ENCODE measurements at places on chromosomes 2 and 18. TPM values are rescaled to one million over a fixed set of nuclear protein-coding genes. Genes with fewer than 3 reads are reported as not detected.
A peak's percentile ranks its signal among the peaks of the same experiment; 100 is the strongest.

RAB12 gene
- total RNA-seq, result 10.9 TPM

- no peak for DNase-seq
These were observed 199.4 kb downstream of the ZEB2 start for GRCh38 chr2:144320491-144320890.

- DNase-seq, result peak; percentile 69
These were observed 691 bp downstream of the BIRC6 start for GRCh38 chr2:32357318-32358110.

DNA sequence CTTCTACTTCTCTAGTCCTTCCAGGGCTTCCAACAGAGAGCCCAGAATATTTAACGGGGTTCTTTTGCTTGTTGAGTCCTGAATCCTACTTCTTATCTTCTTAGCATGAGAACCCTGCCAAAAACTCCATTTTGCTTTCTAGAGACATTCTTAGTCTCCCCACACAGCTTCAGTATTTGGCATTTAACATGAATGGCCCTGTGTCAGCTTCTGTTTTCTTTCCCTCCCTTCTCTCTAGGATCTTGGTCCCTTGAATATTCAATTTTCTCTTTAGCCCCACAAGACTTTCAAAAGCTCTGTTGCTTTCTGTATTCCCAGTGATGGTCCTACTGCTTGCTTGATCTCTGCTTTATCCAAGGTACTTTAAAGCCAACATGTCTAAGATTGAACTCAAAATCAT is 89.5 kb downstream of the WDR7 start:
- DNase-seq, result no peak

DNA sequence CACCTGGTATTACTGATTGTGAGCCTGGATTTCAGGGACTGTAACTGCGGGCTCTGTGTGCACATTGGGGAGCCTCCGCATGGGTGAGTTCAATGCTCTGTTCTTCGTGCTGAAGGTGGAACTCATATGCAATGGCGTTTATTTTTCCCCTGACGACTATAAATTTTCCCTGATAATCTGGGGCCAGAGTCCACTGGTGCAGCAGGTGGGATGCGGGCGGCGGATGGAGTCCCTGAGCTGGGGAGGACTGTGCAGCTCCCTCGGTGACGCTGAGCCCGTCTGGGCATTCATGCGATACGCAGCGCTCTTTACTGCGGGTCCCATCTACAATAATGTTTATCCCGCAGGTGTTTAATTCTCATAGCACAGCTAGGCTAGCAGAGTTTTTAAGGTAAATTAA is 181.6 kb upstream of the ALKAL2 start:
- DNase-seq, result no peak

ACSL3 gene
- 37.1 TPM for total RNA-seq

DNA sequence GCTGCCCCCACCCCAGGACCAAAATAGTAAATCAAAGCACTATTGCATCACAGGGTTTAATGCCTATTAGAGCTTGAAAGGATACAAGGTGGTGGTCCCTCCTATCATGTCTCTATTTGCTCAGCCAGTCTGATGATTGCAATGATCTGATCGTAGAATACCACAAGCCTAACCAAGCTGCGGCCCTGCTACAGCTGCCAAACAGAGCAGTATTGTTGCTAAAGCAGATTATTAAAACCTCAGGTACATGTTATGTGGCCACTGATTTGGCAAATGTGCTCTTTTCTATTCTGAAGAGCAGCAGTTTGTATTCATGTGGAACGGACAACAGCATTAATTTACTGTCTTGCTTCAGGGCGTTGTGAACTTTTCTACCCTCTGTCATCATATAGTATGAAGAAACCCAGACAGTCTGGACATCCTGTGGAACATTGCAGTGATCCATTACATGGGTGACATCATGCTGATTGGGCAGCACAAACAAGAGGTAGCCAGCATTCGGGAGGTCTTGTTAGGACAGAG is 8.4 kb upstream of the VAPA start:
- no peak for DNase-seq

DNA sequence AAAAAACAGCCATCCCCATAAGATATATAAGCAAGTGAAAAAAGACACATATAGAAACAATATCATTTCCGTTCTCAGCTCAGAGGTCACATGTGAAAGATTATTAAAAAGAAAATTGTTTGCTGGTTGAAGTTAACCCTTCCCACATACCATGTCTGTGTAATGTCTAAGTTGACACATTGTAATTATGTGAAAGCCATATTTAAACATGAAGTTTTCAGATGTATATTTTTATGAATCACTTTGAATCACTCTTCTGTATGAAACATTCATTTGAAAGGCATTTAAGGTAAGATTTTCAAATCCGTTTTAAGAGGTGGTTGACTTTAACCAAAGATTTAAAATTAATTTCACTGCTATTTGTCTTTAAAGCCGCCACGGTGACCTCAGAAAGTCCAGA is 441.9 kb downstream of the RND3 start:
- no peak for DNase-seq

PLCL1 gene
- total RNA-seq, result 1.3 TPM

- DNase-seq, result no peak
These were observed 9.1 kb upstream of the COL3A1 start for GRCh38 chr2:188964976-188965546.

DNA sequence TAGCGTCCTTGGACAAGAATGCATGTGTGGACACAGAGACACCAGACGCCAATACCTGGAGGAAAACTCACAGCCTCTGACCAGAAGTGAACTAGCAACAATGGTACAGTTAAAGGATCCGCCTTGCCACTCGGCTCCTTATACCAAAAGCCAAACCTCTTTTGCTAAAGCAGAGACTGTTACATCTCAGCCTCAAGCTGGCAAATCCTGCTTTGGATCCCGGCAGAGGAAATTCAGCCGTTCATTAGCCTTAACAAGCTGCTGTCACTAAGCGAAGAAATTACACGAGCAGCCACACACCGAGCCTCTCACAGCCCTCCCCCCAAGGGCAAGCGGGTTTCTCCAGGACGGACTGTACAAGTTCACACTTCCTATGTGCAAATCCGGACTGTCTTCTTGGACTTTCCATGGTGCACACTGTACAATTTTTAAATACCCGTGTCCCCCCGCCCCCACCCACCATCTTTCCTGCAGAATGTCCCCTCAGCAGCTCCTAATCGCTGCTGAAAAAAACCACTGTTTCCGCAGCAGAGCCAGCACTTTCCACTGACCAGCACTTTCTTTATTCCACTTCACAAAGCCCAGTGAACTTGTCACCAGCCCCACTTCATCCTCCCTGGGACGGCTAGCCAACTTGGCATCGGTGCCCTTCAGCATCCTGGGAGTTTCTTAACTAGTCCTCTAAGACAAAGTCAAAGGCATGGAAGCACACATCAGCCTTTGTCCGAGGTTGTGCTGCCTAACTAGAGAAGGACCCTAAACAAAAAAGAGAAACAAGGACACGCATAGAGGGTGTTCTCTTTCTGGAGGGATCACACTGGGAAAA is 1.5 kb downstream of the KLF7 start:
- peak; percentile 57 for DNase-seq

DNA sequence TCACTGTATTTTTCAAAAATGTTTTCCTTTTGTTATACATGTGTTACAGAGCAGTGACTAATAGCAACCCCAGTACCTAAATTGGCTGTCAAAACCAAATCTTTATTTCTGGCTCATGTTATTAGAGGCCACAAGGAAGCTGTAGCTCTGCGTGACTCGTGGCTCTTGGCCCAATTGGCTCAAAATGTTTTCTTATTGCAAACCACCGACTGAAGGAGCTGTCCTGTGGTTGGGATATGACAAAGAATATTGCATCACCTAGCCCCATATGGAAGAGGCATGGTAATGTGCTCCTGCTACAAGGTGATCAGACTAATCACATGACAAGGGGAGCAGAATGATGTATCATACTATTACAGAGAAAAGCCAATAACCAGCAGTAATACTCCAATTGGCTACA is 1058.5 kb downstream of the CBLN2 start:
- DNase-seq, result no peak

DSC2 gene
- not detected for total RNA-seq

EVX2 gene
- total RNA-seq, result not detected

GRCh38 chr18:3409811-3410210 is 40.2 kb upstream of the TGIF1 start:
- no peak for DNase-seq

DNA sequence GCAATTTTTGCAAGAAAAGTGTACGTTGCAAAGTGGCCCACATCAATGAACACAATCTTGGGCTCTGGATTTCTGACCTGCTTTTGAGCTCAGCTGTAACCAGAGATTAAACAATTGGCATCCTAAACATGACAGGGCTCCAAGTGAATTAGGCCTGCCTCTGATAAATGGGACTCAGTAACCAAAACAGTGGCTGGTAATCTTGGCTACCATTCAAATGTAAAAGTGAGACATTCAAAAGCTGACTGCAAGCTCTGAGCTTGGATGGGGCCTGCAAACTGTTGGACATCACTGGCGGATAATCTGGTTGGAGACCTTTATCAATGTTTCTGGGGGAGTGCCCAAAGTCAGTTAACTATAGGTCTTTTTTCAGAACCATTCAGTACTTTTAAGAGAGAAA is 160.7 kb downstream of the RAB3GAP1 start:
- no peak for DNase-seq

DNA sequence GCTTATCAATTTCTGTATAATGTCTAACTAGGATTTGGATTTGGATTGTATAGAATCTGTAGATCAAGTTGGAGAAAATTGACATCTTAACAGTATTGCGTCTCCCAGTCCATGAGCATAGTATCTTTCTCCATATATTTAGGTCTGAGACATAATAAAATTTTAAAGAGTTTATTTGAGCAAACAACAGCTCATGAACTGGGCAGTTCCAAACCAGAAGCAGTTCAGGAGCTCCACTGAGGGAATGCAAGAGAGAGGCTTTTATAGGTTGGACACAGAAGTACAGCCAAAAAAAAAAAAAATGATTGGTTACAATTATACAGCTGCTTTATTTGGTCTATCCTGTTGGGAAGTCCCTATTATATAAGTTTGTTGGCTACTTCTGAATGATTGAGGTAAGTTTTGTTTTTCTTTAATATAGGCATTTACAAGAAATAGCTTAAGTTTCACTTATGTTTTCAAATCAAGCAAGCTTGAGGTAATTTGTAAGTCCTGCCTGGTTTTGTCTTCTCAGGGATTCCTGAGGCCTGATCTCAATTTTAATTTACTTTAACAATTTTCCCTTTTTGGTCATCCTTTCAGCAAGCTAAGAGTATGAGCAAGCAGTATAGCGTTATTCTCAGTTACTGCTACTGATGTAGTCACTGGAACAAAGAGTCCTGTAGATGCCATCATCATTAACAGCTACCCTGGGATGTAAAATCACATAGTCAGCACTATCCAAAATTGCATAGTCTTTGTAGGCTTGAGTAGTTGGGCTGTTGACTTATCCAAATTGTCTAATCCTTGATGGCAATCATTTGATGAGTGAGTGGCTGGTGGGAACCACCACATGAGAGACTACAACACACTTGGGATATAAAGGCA is 27.5 kb upstream of the RUFY4 start:
- no peak for DNase-seq

DNA sequence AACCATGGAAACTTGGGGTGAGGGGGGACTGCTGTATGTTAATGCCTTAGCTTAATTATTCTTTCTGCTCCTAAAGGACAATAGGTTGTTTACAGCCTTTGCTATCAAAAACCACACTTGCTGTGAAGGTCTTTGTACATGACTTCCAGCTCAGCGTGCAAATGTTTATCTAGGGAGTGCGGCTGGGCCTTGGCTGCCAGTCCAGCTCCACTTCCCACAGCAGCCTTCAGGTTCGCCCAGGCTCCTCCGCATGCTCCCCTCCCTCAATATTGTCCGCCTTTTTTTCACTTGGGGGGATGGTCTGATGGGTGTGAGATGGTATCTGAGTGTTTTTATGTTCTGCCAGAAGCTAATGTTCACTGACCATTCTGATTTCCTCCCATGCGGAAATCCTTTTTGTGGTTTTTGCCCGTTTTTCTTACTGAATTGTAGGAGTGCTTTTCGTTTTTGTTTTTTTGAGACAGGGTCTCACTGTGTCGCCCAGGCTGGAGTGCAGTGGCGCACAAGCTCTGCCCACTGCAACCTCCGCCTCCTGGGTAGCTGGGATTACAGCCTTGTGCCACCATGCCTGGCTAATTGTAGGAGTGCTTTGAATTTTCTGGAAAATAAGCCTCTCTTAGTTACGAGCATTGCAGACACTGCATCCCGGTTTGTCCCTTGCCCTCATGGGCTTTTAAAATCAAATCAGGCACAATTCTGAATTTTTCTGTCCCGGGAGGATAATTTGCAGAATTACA is 28.8 kb downstream of the SH3BP4 start:
- DNase-seq, result no peak

GRCh38 chr18:40935423-40935822 is 1019.6 kb upstream of the PIK3C3 start:
- DNase-seq, result no peak

- DNase-seq, result no peak
These were observed 157.9 kb downstream of the LNPK start for GRCh38 chr2:175844169-175844568.

DNA sequence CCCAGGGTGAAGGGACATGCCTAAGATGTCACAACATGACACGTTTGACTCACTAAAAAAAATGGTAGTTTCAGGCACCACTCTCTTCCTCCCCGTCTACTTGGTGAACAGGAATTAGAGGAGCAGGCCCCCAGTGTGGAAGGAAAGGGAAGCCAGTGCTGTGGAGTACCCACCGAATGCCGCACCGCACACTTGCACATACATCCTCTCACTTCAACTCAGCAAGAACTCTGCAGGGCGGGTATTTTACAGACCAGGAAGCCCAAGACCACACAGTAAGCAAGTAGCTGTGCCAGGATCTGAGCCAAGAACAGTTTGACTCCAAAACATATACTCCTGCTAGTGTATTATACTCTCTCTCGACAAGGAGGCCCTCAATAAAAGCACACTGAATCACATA is 69.8 kb downstream of the BCL2 start:
- DNase-seq, result no peak

RAB31 gene
- 0.99 TPM for total RNA-seq

PRKAG3 gene
- not detected for total RNA-seq

DNA sequence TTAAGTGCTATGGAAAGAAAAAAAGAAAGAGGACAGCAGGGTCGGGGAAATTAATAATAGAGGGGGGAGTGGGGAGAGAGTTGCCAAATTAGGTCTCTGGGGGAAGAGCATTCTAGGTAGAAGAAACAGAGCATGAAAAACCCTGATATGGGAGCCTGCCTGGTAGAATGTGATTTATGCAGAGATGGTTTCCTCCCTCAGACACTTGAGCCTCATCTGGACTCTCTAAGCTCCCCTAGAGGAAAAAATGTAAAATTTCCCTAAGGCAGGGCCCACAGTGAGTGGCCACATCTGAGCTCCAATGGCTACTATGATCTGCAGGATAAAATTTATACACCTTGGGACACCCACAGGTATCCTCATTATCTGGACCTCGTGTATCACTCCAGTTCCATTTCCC is 20.6 kb upstream of the EPAS1 start:
- DNase-seq, result no peak

APLF gene
- 2.1 TPM for total RNA-seq

RTP5 gene
- 0.09 TPM for total RNA-seq

GRCh38 chr2:8575038-8575833 is 106.6 kb upstream of the ID2 start:
- DNase-seq, result no peak
